ENCODE measurements at places on chromosomes 5 and 9. TPM values are rescaled to one million over a fixed set of nuclear protein-coding genes. Genes with fewer than 3 reads are reported as not detected.

DNA sequence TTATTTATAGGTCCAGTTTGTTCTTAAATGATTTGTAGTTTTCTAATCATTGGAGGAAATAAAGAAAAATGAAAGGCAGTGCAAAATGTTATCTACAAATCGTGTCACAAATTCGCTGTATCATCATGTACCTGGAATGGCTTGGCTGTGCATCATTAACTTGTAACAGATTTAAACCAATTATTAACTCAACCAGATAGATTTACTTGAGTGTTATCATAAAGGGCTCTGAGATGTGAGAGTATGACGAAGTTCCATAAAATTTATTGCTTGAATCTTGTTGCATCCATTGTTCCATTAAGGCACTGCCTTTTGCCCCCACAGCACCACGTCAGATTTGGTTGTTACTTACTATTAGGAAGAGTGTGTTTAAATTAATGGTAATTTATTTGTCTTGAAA lies 23.5 kb downstream of the PCSK5 start:
- DNase-seq: no peak

DNA sequence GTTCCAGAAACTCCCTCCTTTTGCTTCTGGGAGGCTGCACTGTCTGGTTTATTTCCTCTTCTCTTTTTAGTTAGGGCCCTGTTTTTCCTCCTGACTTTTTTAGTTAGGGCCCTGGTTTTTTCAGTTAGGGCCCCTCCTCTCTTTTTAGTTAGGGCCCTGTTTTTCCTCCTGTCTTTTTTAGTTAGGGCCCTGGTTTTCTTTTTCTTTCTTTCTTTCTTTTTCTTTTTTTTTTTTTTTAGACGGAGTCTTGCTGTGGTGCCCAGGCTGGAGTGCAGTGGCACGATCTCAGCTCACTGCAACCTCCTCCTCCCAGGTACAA lies 15.1 kb downstream of the GSN start:
- no peak for DNase-seq

FOXD1 gene
- total RNA-seq: not detected

SUSD3 gene
- total RNA-seq: 57.9 TPM

Measured in activated CD8-positive, alpha-beta T cell treated with anti-CD3 and anti-CD28 coated beads, Interleukin-2, amount 10 ng/mL, durations not matched to agents 7 days and 5 days (primary cell).